ENCODE measurements at places on chromosomes 11 and 22.
A peak's percentile ranks its signal among the peaks of the same experiment; 100 is the strongest.

GRCh38 chr11:3747704-3748103 lies 49.6 kb downstream of the NUP98 start:
- DNase-seq, result no peak

GRCh38 chr22:18058371-18059093 lies 19.3 kb upstream of the PEX26 start:
- DNase-seq, result no peak

GRCh38 chr22:26768952-26769351 lies 111.6 kb downstream of the MIAT start:
- no peak for DNase-seq

- DNase-seq, result no peak
These were observed 182.7 kb upstream of the SNX19 start for GRCh38 chr11:131099013-131099412.

GRCh38 chr11:66566221-66566620 lies 2.2 kb downstream of the CTSF start:
- no peak for DNase-seq

GRCh38 chr11:61499816-61500491 lies 8.6 kb upstream of the LRRC10B start:
- DNase-seq, result no peak

DNA sequence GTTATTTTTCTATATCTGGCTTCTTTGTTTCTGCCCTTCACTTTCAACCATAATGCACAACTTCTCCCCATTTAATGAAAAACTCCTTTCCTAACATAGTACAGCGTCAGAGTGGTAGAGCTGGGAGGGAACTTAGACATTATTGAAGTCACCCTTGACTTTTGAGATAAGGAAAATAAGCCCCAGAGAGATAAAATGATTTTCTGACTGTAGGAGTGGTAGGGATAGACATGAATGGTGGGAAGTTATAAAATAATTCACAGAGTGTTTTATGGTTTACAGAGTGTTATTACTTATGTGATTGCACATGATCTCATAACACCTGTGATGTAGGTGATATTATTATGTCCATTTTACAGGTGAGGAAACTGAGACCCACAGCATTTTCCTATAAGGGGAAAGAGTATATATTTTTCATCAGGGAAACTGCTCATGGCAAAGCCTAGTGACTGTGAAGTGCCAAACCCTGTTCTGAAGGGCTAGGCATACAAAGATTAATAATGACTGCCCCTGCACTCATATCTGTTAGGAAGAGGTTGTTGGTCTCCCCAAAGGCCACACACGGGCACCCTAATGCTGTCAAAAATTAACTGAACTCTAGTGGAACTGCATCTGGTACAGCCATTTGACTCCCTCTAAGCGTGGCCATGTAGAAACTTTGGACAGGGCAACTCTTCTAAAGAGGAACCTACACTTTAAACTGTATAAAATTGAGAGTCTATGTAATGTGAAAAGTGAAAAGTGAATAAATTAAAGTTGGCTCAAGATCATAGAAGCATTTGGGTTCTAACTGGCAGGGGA lies 61.1 kb upstream of the PICALM start:
- no peak for DNase-seq

GRCh38 chr11:84140386-84141169 lies 854.4 kb upstream of the CCDC90B start:
- DNase-seq, result no peak

- peak; percentile 64 for DNase-seq
These were observed 5.1 kb upstream of the BIRC2 start for GRCh38 chr11:102341844-102342318.

GRCh38 chr11:103111400-103111799 lies 2.2 kb downstream of the DYNC2H1 start:
- no peak for DNase-seq

GRCh38 chr22:17853073-17853472 lies 78.8 kb upstream of the BID start:
- DNase-seq, result no peak

DNA sequence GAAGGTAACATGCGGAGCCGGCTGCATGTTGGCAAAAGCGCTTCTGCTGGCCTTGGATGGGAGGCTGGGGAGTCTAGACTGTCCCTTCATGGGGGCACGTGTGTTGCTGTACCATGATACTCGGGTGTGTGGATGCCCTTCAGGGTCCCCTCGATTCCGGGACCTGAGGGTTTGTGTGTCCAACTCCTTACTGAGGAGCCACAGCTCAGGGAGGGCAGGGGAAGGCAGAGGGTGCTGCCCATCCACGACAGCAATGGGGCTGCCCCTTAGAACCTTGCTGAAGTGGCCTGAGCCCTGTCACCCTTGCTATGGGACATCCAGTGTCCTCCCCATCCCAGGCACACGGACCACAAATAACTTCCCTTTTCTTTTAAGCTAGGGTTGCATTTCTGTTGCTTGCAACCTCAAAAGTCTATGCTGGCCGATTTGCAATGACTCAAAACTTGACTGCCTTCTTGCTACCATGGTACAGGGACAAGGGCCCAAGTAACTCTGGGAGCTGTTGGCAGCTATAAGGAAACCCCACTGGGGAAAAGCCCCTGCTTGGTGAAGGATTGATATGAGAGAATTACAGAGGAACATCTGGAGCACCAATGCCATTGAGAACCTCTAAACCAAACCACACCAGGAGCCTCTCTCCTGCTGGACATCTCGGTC lies 43.8 kb downstream of the RTL6 start:
- DNase-seq, result no peak

GRCh38 chr11:9489080-9489765 lies 28.4 kb downstream of the ZNF143 start:
- no peak for DNase-seq

DNA sequence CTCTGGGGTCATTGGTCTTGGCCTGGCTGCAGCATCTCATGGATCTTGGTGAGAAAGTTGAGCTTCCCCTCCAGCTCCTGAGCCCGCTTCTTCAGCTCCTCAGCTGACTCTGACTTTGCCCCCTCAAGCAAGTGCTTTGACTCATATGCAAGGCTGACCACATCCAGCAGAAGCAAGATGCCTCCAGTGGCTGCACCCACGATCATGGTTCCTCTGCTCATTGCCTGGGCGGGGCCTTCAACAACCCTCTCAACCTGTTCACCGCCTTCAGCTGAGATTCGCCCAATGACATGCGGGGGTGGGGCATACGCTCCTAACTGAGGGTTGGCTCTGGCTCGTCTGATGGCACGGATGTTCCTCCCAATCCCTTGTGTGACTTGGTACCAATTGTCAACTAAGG lies 11.9 kb downstream of the APOL2 start:
- DNase-seq, result no peak

GRCh38 chr11:102518296-102519094 lies 12.1 kb downstream of the MMP7 start:
- no peak for DNase-seq

DNA sequence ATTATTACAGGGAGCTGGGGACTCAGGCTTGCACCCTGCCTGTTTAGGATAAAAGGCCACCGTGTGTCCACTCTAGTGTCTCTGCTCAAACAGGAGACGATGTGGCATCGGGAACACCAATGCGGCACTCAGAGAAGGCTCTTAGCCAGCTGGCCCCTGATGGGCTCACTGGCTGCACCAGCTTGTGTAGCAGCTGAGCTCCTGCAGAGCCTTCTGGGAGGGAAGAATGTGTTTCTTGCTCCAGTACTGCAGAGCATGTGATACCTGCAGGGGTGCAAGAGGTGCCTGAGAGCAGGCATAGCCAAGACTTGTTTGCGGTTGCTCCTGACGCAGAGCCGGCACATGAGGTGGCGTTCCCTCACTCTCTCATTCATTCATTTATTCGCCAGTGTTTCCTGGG lies 44.4 kb upstream of the KCNQ1OT1 start:
- DNase-seq, result no peak

- DNase-seq, result no peak
These were observed 20.2 kb downstream of the CHST1 start for GRCh38 chr11:45644981-45645889.

DNA sequence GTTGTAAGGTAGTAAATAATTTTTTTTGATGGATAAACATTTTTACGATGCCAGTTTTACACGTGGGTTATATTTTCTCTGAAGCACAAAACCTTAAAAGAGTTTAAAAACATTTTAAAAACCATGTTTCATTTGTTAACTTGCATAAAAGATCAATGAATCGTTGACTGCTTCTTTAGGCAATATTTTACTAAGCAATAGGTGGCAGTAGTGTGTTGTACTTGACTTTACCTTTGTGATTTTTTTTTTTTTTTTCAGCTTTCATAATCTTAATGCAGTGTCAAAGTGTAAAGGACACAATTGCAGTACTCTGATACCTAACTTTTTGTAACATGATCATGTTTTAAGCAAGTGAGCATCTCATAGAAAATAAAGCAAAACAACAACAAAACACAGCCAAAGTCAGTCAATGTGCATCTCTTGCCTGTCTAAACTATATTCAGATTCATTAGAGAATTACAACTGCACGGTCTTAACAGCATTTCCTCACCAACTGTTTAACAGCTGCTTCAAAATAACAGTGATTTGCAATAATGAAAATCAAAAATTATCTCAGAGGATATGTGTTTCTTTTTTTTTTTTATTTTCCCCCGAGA lies 27.7 kb downstream of the DNAJC24 start:
- no peak for DNase-seq

DNA sequence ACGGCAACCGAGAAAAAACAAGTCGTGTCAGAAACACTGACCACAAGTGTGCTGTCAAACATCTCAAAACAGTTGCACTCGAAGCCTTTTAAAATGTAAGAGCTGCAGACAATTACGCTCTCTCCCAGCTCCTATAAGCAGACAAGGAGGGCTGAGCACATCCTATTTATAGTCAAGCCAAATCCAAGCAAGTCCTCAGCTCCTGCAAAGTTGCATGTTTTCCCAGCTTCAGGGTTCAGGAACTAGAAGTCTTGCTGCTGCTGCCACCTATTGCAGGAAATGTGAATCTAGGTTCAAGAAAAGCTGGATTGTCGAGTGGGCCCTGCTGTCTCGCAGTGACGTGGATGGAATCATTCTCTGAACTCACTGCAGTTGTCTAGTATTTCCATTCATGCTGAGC lies 15.5 kb downstream of the EFCAB6 start:
- DNase-seq, result no peak

DNA sequence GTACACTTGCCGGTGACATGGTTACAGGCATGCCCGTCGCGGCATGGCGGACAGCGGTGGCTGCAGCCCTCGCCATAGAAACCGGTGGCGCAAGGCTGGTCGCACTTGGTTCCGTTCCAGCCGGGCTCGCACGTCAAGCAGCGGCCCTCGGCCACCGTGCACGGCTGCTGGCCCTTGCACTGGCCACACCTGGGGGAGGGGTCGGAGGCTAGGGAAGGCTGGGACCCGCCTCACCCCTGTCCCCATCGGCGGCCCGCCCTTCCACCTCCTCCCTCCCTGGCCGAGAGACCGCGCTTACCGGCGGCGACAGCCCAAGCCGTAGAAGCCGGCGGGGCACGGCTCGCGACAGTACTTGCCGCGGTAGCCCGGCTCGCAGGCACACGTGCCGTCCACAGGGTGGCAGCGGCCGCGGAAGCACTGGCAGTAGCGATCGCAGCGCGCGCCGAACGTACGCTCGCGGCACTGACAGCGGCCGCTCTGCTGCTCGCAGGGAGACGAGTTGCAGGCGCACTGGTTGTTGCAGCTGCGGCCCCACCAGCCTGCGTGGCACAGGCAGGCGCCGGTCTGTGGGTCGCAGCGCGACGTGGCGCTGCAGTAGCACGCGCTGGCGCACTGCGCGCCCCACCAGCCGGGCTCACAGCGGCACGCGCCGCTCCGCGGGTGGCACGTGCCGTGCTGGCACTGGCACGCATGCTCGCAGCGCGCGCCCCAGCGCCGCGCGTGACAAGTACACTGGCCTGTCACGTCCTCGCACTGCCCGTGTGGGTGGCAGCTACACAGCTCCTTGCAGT lies 6.7 kb downstream of the SCARF2 start:
- DNase-seq, result peak; percentile 56

GRCh38 chr22:37138849-37139561 lies 10.7 kb downstream of the IL2RB start:
- no peak for DNase-seq

DNA sequence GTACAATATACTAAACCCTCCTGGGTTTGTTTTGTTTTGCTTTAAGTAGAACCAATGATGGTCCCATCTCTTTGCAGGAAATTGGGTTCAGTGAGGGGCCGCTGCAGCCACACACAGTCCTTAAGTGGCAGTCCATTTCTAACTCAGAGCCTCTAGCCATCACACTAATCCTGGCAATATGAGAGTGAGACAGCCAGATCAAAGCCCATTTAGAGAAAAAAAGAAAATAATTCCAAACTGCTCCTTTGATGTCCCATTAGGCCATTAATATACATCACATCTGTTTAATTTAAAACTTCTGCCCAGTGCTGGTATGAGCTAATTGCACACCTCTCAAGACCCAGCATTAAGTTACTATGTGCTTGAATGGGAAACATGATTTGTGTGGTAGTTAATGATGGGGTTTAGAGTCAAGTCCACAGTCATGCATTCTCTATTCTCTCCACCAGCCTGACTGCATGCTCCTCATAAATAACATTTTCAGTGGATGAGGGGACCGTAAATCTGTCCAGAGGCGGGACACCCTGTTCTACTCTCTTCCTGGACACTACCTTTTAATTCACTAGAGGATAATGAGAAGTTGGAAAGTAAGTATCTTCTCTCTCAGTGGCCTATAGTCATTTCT lies 53.8 kb upstream of the BIRC3 start:
- DNase-seq, result no peak

GRCh38 chr22:37913233-37913721 lies 7.2 kb downstream of the MICALL1 start:
- DNase-seq, result no peak

- no peak for DNase-seq
These were observed 5.7 kb downstream of the SMTN start for GRCh38 chr22:31086703-31087330.

- DNase-seq, result no peak
These were observed 2.4 kb downstream of the IPO7 start for GRCh38 chr11:9386901-9387300.

DNA sequence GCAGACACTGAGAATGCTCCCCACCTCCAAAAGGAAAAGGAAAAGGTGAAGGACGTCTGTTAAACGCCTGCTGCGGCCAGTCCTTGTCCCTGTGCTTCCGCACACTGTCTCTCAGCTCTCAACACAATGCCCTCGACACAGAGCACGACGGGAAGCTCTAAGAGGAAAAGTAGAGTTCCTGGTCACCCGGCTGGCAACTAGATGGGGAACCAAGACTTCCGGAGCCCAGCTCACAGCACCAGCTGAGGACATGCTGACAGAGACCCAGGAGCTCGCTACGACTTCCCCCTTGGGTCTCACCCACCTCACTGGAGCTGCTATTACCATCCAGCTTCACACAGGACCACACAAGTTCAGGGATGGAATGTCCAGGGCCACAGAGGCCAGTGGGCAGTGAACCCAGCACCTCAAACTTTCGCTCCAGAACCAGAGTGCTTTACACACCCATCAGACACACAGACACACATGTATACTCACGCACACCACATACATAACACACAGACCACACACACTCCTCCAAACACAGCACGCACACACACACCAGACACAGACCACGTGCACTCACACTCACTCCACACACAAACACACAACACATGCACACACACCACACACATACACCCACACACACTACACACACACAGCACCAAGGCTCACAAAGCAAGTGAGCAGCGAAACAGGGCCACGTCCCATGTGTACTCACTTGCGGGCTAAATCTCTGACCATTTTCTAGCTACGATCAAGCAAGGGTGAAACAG lies 9.6 kb downstream of the SULT4A1 start:
- no peak for DNase-seq

GRCh38 chr22:42171946-42172719 lies 41.5 kb upstream of the CYP2D6 start:
- no peak for DNase-seq
